ENCODE measurements at places on chromosomes 6 and 20.

DNA sequence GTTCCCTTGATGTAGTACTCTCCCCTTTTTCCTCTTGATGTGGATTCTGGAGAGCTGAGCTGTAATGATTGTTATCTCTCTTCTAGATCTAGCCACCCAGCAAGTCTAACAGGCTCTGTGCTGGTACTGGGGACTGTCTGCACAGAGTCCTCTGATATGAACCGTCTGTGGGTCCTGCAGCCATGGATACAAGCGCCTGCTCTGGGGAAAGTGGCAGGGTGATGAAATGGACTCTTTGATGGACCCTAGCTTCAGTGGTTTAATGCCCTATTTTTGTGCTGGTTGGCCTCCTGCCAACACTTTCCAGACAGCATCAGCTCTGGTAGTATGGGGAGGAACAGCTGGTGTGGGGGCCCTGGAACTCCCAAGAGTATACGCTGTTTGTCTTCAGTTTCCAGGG, 216.3 kb downstream of the ADGRG6 start:
- no peak for DNase-seq

GRCh38 chr6:56244528-56245253, 2.7 kb downstream of the COL21A1 start:
- no peak for DNase-seq

- no peak for DNase-seq
Observed at GRCh38 chr20:33442136-33443005, 1.2 kb downstream of the SNTA1 start.

DNA sequence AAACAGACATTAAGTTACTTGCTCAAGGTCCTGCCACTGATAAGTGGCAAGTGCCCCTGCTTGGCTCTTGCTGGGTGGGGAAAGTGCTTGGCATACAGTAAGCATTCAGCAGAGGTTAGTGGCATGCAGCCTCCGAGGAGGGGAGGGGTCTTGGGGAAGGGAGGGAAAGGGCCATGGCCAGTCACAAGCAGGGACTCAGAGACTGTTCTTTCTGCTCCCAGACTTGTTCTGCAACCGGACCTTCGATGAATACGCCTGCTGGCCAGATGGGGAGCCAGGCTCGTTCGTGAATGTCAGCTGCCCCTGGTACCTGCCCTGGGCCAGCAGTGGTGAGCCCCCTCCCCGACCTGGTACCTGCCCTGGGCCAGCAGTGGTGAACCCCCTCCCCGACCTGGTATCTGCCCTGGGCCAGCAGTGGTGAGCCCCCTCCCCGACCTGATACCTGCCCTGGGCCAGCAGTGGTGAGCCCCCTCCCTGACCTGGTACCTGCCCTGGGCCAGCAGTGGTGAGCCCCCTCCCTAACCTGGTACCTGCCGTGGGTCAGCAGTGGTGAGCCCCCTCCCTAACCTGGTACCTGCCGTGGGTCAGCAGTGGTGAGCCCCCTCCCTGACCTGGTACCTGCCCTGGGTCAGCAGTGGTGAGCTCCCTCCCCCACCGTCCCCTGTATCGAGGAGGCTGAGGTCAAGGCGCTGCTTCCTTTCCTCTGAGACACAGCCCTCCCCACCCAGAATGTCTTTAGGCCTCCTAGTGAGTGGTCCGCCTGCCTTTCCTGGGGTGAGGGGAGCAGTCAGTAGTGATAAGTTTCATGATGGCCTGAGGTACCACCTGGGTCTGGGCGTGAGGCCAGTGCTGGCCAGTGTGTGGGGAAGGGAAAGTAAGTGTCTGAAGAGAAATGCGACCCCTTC, 8.9 kb downstream of the GLP1R start:
- DNase-seq = no peak

DNA sequence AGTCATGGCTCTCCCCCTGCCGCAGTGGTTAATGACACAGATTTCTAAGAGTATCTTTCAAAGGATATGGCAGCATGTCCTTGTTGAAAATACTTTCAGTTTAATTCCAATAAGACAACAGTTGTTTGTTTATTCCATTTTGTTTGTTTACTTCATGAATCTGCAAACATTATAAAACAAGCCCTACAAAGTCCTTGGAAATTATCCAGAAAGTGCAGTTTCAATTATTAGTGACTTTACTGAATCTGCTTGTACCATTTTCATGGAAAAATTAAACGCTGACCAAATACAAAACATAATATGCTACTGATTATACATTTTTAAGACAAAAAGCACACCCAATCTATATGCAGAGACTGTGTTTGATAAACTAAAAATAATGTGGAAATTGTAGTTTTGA, 3.3 kb downstream of the HEY2 start:
- no peak for DNase-seq

DNA sequence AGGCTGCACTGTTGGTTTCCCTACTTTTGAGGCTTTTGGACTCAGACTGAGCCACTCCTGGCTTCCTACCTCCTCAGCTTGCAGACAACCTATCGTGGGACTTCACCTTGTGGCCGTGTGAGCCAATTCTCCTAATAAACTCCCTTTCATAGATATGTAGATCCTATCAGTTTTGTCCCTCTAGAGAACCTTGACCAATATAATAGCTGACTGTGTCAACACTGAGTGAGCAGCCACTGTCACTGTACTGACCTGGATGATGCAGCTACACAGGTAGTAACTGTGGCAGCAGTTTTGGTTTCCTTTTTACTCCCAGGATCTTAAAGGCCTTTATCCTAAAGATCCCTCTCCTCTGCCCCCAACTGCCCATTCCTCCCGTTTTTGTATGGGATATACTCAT, 70.2 kb downstream of the SLC22A3 start:
- no peak for DNase-seq

DNA sequence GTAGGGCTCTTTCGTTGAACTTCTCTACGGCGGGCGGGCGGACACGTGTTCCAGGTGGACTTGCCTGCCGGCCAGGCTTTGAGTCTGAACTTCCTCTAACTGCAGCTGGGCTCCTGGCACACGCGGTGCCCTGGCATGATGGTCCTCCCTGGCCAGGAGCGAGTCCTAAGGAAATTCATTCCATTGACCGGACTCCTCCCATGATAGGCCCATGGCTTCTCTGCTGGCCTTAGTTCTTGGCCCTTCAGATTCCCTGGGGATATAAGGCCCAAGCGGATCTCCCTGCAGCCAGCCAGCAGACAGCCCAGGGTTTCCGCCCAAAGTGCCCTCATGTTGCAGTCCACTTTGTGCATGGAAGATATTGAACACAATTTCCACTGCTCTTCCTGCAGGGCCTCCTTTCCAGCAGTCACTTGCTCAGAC, 39.4 kb downstream of the TBC1D7 start:
- no peak for DNase-seq

- DNase-seq = no peak
Observed at GRCh38 chr20:21159658-21160380, 33.9 kb downstream of the KIZ start.

DNA sequence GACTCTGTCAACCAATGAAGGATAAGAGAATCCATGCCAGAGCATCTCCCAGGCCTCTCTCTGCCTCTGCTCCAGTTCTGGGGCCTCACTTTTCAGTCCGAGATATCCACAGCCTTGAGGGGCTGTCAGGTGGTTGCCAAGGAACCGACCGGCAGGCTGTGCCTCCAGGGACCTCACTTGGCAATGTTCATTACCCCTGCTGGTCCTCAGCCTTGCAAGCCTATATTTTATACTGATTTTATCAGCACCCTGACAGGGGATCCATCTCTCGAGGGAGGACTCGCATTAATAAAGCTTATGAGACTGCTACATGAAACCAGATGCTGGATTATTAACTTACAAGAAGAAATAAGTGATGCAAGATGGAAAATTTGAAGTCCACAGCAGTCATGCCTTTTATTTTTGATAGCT, 39.9 kb downstream of the TMC2 start:
- DNase-seq = no peak

DNA sequence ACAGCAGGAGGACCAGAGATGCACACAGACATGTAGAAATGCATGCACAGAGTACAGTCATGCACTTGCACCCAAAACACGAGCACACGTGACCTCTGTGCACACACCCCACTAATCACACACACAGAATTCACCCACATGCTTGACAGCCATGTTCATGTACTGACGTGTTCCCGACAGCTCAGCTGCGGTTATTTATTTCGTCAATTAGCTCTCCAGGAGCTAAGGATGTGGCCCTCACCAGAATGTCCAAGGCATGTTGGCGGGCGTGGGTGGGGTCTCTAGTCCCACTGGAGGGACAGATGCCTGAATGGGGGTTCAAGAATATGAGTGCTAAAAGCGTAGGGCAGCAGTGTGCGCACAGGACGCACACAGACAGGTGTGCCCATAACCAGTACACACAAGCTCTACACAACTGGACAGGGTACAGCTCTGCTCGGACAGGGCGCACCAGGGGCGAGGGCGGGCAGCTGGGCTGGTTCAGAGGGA, 571 bp upstream of the PRPF6 start:
- no peak for DNase-seq

- no peak for DNase-seq
Observed at GRCh38 chr6:46961711-46962110, 40.0 kb upstream of the ADGRF5 start.

GRCh38 chr20:48932375-48932941, 10.9 kb downstream of the ARFGEF2 start:
- peak; percentile 85 for DNase-seq

DNA sequence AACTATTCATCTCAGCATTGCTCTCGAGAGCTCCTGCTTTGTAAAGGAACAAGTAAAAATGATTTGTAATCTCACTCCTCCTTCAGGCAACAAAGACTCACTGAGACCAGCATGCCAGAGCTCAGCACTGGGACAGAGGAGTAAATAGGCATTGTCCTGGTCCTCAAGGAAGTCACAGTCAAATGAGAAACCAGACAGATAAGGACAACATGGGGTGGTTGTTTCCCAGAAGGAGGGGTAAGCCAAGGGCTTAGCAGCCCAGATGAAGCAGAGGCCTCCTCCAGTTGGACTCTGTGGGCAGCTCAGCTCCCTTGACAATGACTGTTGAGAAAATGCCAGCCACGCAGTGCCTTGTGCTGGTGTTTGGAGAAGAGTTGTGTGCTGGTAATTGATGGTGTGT, 425.7 kb upstream of the CHD6 start:
- no peak for DNase-seq
